ENCODE measurements at places on chromosomes 4 and X.

DNA sequence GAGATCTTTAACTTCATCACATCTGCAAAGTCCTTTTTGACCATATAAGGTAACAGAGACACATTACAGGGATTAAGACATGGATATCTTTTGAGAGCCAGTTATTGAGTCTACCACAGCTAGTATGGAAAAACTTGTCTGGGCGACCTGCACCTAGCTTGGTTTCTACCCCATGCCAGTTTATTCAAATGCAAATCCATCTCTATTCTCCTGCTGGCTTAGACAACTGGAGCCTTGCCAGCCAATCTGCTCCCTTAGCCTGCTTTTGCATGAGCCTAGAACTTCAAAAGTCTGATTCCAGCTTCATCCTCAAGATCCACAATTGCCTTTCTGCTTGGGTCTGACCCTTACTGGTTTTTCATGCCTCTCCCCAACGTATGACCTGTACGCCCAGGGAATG, 212.0 kb upstream of the AFF2 start:
- no peak for DNase-seq

DNA sequence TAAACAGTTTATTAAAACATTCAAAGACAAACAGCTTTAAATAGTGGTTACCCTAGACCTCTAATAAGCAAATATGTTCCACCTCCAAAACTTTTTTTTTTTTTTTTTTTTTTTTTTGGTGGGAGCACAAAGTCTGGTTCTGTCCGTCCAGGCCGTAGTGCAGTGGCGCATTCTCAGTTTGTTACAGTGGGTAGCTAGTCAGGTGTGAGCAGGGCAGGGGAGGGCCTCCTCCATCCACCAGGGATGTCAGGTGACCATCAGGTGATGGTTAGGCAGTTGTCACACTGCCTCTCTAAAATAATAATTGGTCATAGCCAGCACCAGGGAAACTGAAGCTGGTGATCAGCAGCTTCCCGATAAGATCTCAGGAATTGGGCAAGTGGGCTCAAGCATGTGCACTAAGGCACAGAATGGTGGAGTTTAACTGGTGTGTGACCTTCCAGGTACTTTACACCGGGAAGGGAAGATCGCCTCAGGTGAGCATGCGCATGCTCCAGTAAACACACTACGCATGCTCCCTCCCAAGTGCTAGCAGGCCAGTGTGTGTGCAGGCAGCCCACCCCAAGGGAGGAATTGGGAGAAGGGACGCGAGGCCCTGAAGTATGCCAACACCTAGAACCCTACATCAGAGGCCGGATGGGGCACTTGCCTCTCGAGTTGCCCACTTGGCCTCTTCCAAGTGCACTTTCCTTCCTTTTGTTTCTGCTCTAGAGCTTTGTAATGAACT, 27.2 kb downstream of the TNIP2 start:
- DNase-seq = no peak

DNA sequence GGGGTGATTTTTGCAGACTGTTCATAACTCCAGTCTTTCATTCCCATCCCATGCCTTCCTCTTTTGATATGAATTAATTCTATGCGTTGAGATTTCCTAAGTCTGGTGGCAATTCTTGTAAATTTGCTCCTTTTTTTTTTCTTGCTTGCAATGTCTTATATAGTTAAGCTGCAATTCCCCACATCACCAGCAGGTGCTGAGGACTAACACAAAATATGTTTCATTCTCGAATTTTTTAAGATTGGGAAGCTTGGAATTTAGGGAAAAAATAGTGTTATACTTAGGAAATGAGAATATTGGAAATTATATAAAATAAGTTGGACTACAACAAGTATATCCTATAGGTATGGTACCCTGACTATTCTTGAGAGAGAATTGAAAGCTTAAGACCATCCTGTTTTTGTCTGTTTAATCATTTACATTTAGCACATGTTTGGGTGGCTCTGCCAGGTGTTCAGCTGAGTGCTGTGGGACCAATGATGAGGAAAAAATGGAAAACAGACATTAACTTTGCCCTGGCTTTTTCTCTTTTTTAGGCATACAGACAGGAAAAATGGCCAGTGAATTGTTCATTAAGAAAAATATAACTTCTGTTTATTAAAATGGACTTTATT, 30.2 kb downstream of the AFF2 start:
- no peak for DNase-seq

GRCh38 chrX:47619486-47620302, at the start of gene SYN1:
Gene SYN1 (minus strand): TSS chrX:47619857. CDS start chrX:47619728, 129 bp downstream.
- DNase-seq = peak; percentile 78

DNA sequence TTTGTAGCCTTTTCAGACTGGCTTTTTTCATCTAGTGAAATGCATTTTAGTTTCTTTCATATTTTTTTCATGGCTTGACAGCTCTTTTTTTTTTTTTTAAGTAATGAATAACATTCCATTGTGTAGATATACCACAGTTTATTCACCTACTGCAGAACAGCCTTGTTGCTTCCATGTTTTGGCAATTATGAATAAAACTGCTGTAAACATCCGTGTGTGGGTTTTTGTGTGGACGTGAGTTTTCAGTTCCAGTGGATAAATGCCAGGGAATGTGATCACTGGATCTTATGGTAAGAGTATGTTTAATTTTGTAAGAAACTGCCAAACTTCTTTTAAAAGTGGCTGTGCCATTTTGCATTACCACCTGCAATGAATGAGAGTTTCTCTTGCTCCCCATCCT, 160.8 kb downstream of the SOWAHB start:
- DNase-seq = no peak

GRCh38 chrX:109187473-109188168, 294.3 kb downstream of the GUCY2F start:
- no peak for DNase-seq

GRCh38 chr4:16844816-16845586, 53.4 kb downstream of the LDB2 start:
- DNase-seq = no peak

DNA sequence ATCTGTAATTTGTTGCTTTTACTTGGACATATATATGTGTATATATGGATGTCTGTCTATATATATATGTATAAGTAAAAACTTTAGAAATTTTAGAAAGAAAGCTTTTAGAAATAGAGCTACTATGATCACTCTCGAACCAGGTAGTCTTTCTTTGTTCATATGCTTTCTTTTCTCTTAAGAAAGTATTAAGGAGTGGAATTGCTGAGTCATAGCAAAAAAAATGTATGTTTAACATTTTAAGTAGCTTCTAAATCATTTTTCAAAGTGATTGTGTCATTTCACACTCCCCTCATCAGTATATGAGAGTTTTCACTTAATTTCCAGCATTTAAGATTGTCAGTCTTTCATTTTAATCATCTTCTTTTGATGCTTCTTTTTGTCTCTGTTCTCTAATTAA, 447.9 kb upstream of the TECRL start:
- DNase-seq = no peak

Data from NCI-H2081 (cell line).